ENCODE measurements at places on chromosomes 12 and 14.

- no peak for DNase-seq
These were observed 25.7 kb downstream of the ANO4 start for GRCh38 chr12:100820314-100820713.

DNA sequence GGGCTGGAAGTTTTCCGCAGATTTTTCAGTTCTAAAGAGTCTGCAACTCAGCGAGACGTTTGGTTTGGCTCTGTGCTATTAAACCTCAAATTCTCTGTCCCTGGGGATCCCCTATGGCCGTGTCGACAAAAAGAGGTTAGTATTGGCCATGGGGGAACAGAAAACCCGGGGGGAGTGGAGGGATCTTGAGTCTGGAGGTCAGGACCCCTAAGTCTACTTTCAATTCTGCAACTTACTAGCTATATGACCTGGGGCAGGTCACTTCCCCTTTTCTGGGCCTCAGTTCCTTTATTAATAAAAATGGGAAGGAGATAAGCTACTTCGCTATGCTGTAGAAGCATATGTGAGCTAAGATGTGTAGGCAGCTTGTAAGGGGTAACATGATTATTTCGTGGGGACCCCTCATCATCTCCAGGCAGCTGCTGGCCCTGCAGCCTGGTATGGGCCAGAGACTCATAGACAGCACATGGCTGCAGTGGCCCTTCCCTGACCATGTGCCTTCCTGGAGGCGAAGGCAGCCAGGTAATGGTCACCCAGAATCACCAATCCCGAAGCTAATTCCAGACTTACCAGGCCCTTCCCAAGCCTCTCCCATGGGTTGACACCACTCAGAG, 8.6 kb downstream of the ASB2 start:
- no peak for DNase-seq

DNA sequence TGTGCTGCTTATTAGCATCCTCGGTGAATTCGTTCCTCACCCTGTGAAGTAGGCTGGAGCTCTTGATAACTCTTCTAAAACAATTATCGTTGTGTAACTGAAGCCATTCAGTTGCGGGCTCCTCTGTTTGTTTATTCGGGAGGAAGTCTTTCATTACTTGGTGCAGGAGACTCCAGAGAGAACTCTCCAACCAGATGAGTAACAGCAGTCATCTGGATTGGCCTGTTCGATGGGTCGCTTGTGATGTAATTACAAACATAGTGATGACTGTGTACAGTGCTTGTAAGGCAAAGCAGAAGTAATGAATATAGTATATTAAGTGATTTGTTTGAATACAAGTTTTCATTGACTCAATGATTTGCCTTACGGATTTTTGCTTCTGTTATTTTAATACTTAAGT, 10.9 kb downstream of the ATP6V0A2 start:
- no peak for DNase-seq

GRCh38 chr14:76955575-76956315, 72.8 kb downstream of the IRF2BPL start:
- DNase-seq: peak; percentile 53

GRCh38 chr12:117881517-117881916, 87.3 kb downstream of the KSR2 start:
- DNase-seq: no peak

- DNase-seq: no peak
These were observed 24.0 kb downstream of the PRDM4 start for GRCh38 chr12:107736914-107737313.
